ENCODE measurements at places on chromosomes 1 and 21. TPM values are rescaled to one million over a fixed set of nuclear protein-coding genes. Genes with fewer than 3 reads are reported as not detected.

The RSBN1 gene
- total RNA-seq = 19.9 TPM

The RAB42 gene
- total RNA-seq = 1.6 TPM

The LYPD8 gene
- 0.54 TPM for total RNA-seq

The TAS1R1 gene
- total RNA-seq = not detected

The MYOC gene
- total RNA-seq = 0.27 TPM

The TMEM200B gene
- not detected for total RNA-seq

GRCh38 chr1:182616130-182617013 lies 12.2 kb upstream of the RGS16 start:
- peak; percentile 86 for DNase-seq

- DNase-seq = no peak
These were observed 599 bp downstream of the MRPL24 start for GRCh38 chr1:156740237-156740740.

DNA sequence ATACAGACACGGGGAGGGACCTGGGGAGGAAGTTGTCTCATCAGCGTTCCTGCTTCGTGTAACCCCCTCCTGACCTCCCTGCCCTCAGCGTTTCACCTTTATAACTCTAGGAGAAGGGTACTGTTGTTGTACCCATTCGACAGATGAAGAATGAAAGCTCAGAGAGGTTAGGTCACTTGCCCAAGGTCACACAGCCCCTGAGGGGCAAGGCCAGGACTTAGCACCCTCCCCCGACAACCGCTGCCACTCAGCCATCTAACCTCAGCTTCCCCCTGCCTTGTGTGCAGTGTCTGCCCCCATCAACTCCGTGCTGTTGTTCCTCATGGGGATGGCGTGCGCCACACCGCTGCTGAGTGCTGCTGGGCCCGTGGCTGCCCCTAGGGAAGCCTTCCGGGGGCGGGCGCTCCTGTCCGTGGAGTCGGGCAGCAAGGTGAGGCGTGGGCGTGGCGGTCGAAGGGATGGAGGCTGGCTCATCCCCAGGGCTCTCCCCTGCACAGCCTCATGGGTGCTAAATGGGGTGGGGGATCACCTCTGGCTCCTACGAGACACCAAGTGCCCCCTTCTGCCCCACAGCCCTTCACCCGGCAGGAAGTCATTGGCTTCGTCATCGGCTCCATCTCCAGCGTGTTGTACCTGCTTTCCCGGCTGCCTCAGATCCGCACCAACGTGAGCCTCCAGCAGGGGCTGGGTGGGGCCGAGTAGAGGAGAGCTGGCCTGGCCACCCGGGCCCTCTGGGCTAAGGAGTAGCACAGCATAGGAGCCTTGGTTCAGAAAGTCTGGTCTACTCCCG lies 14.0 kb downstream of the SLC66A1 start:
- peak; percentile 74 for DNase-seq

DNA sequence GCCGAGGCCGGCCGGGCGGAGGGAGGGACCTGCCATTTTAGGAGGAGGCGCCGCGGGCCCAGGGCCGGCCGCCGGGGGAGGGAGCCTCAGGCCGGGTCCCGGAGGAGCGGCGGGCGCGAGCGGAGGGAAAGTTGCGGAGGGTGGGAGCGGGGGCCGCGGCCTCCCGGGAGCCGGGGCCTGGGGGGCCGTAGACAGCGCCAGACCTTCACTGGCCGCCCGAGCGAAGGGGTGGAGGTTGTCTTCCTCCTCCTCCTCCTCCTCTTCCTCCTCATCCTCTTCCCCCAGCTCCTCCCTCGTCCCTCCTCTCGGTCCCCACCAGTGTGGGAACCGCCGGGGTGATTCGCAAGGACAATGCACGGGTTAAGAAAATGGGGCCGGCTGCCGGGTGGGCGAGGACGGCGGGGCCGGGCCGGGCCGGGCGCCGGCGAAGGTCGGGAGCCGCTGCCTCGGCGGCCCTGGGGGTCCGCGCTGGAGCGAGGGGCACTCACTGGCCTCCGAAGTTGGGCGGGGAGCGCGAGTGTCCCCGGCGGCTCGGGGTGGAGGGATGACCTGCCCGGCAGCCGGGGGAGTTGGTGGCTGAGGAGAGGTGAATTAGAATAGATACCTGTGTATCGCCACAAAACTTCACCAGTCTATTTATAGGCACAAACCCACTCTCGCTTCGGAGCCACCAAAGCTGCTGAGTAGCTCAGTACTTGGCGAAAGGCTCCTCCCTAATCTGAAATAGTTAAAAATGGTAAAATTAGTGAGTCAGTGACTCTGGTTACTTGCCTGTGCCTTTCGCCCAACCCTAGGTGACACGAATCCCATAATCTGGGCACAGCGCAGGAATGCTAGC lies 1.3 kb downstream of the DYRK1A start:
- no peak for DNase-seq

DNA sequence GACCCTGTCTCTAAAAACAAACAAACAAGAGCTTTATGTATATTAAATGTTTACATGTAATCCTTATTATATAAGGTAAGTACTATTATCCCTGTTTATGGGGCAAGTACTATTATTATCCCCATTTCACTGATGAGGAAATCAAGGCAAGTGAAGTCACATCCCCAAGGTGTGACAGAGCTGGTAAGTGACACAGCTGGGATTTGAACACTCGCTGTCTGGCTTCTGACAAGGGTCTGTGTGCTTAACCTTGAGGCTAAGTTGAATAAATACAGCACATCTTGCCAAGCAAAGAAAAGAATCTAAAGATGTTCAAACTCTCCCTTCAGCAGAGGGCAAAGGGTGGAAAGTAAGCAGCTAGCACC lies 167.9 kb upstream of the IRF2BP2 start:
- DNase-seq = peak; percentile 41

DNA sequence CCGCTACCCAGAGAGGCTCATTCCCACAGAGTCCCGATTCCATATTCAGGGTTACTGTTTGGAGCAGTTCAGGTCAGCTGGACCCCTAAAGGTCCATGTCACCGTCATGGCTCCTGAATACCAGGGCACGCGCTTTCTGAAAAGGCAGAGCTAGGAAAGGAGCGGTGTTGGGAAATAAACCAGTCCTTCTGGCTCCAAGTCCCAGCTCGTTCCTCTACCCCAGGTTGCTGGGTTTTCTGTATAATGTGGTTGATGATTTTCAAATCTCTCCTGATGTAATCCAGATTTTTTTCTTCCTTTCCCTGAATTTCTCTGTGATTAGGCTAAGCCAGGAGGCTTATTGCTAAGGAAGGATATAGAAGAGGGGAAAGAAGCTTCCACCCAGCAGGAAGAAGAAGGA lies 14.0 kb upstream of the PKP1 start:
- DNase-seq = no peak

DNA sequence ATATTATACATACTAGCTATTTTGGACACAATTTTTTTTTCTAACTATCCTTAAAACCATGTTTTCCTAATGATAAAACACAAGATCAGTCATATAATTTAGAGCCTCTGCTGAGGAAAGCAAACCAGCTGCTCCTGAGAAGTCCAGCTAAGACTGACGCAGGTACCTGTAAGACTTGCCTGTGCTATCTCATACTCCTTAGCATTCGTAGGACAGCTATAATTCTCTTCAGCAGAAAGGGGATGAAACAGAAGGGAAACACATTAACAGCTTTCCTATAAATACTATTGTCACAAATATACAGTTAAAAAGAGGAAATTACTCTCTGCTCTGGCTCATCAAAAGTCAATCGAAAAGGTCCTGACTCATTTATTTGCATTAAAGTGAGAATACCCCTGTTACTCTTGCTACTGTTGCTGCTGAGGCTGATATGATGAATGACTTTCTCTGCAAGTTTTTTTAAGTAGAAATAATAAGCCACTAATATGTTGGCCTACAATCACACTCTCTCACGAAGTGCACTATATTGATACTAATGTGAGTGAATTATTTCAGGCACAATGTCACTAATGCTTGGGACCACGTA lies 757.1 kb downstream of the KCNT2 start:
- DNase-seq = no peak

All from hematopoietic multipotent progenitor cell (in vitro differentiated cells).